ENCODE measurements at places on chromosomes 5 and 9.

GRCh38 chr5:86880785-86881492 lies 263.2 kb downstream of the COX7C start:
- DNase-seq: peak; percentile 35

DNA sequence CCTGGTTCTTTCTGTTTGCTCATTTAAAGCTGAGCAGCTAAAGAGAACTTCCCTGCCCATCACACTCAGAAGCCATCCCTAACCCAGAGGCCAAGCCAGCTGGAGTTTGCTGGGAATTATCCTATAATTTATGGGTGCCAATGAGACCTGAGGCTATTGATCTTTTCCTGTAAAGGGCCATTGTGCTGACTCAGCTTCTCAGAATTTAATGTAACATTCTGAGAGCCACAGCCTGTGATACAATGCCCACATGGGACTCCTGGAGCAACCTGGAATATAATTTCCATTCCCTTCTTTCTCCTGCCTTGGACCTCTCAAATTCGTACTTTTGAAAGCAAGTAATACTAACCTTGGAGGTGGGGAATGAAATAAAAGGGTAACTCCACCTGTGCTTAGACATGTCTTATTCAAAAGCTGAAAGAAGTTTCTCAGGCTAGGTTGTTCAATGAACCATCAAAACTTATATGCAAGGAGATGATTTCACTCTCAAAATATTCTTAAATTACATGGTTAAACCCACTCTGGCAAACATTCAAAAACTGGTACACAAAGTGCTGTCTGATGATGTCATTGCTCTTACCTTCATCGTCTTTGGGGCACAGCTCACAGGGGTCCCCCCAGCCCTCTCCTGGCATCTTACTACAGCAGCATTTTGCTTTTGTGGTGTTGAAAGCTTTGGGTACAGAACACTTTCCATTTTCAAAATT lies 206.7 kb downstream of the SLC12A2 start:
- DNase-seq: no peak

DNA sequence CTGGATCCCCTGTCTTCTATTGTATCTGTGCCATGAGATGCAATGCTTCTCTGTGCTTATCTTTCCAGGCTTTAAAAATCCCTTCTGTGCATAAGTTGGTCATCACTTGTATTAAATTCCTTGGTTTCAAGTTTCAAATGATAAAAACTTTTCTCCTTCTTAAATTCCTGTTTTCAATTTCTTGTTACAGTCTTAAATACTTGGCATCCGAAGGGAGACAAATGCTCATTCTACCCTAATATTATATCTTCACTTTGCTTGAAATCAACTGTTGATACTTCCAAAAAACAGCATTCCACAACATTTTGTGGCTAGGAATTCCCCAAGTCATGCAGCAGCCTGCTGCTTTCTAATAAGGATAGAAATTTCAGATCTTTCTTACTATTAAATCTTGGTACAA lies 413.2 kb upstream of the ACTBL2 start:
- DNase-seq: no peak

GRCh38 chr9:127634021-127634420 lies 21.9 kb downstream of the STXBP1 start:
- DNase-seq: no peak

GRCh38 chr5:34551911-34552433 lies 104.2 kb upstream of the RAI14 start:
- no peak for DNase-seq

- DNase-seq: no peak
Measured at GRCh38 chr5:175436359-175436758, 7.6 kb downstream of the DRD1 start.

- DNase-seq: no peak
Measured at GRCh38 chr5:149790276-149790675, 60.2 kb downstream of the PPARGC1B start.

DNA sequence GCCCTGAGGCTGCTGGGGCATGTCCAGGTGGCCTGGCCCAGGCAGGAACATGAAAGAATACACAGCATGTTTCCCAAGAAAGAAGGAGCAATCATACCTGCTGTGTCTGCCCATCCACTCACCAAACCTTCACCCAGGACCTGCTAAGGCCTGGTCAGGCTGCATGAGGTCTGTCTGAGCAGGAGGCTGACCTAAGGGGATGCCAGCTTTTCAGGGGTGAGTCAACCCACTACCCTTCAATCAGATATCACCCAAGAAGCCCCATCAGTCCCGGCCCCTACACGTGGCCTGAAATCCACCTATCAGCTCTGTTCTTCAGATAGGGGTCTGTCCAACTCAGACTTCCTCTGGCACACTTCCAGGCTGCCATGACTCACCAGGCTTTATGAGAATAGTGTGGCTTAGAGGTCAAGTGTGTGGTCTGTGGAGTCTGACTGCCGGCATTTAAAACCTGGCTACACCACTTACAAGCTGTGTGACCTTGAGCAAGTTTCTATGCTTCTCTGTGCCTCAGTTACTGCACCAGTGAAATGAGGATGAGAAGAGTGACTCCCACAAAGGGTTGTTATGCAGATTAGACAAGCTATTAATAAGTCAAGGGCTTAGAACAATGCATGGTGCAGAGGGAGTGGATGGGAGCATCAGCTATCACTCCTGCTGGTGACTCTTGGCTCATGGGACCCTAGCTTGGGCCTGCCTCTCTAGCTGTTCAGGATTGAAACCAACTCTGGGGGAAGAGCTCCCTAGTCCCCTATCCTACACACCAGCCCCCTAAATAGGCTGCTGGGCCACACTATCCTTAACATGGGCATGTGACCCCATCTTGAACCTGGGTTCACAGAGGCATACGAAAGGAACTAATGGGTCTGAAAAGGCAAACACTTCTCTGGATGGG lies 130.3 kb downstream of the PAX5 start:
- DNase-seq: peak; percentile 24

GRCh38 chr9:4933177-4933576 lies 51.9 kb upstream of the JAK2 start:
- DNase-seq: no peak

DNA sequence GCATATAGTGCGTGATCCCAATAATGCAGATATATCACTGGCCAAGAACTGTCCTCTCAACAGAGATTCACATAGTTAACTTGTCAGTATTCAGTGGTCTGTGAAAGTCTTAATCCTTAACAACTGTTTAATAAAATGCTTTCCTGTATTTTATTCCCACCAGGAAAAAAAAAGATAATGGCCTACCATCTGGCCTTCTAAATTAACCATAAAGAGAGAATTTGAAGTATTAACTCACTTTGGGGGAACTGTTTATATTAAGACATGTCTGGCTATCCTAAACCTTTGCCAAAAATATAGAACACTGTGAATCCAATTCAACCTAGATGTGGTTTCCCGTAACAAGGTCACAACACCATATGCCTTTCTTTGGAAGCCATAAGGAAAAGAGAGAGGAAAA lies 818 bp upstream of the FREM1 start:
- DNase-seq: no peak

DNA sequence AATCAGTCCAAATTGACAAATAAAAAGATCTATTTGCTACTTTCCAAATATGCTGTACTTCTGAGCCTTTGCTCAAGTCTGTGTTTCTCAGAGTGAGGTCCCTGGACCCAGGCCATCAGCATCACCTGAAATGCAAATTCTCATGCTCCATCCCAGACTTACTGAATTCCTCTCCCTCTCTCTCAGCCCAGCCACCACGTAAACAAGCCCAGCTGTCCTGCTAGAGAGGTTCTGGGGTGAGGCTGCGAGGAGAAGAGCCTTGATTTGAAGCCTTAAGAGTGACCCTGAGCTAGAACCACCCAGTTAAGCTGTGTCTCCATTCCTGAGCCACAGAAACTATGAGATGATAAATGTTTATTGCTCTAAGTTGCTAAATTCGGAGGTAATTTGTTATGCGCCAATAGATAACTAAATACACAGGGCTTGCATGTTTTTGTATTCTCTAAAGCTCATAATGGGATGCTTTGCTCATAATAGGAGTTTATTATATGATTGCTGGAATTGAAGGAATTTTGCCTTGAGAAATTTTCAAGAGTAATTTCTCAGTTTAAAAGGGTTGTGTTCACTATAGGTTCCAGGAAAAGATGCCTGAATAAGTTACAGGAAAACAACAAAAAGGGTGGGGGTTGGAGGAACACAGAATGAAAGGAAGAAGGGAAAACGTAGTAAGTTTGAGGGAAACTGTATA lies 98.9 kb upstream of the SPATA31D4 start:
- no peak for DNase-seq

GRCh38 chr5:116371935-116372334 lies 202.7 kb downstream of the SEMA6A start:
- no peak for DNase-seq

DNA sequence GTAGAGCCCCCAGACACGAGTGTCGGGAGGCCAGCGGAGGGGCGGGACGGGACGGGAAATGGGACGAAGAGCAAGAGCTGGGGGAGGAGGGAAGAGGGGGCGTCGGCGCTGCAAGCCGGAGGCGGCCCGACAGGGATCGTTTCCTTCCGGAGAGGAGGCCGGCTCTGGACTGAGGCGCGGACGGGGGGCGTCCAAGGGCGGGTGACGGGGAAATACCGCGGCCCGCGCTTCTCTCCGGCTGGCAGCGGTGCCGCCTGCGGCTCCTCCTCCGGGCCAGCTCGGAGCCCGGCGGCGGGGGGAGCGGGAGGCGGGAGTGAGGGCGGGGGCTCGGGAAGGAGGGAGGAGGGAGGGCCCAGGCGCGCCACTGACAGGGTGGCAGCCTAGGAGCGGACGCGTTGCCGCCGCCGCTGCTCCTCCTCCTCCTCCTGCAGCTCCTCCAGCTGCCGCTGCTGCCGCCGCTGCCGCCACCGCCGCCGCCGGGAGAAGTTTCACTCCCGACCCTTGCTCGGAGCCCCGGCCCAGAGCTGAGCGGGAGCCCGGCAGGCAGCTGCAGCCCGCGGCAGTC lies at the start of gene CHSY3:
Gene CHSY3 (plus strand): TSS at position 364 of the 565 bp plus-strand sequence.
- no peak for DNase-seq

GRCh38 chr5:114367029-114367428 lies 5.2 kb downstream of the KCNN2 start:
- DNase-seq: no peak
